ENCODE measurements at places on chromosomes 1 and 21. TPM values are rescaled to one million over a fixed set of nuclear protein-coding genes. Genes with fewer than 3 reads are reported as not detected.

RGS8 gene
- 1.6 TPM for total RNA-seq

F13B gene
- total RNA-seq: 0.16 TPM

CFAP141 gene
- total RNA-seq: not detected

AMY2A gene
- total RNA-seq: not detected

ANKRD34A gene
- total RNA-seq: 0.69 TPM

ZBTB8A gene
- 8.9 TPM for total RNA-seq

RIIAD1 gene
- total RNA-seq: not detected

CCDC30 gene
- total RNA-seq: 0.40 TPM

ANXA9 gene
- not detected for total RNA-seq

- no peak for DNase-seq
These were observed 4.1 kb downstream of the SERINC2 start for GRCh38 chr1:31417148-31417547.

- no peak for DNase-seq
These were observed 9.6 kb downstream of the MFSD2A start for GRCh38 chr1:39964552-39964951.

DNA sequence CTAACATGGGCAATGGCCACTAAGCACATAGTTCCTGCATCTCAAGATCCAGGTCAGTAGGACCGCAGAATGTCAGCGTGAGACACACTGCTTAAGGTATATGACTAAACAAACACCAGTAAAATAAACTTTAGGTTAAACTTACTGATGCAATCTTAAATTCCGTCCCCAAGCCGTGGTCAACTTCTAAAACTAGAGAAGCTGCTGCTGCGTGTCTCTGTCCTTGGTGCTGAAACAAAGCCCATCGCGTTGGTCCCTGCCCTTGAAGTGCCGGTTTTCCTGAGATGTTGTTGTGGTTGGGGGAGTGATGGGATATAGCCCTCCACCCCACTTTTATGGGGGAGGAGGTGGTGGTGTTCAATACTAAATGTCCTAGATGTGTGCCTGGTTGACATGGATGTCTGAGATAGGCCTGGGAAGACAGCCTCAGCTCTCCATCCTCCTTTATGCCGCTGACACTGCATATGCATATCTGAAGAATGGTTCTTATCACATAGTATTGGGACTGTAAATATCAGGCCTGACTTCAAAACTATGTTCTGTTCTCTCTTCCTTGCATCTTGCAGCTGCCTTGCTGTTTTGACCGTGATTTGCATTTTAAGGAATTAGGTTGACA, 72.0 kb upstream of the KCNA3 start:
- DNase-seq: peak; percentile 76

DNA sequence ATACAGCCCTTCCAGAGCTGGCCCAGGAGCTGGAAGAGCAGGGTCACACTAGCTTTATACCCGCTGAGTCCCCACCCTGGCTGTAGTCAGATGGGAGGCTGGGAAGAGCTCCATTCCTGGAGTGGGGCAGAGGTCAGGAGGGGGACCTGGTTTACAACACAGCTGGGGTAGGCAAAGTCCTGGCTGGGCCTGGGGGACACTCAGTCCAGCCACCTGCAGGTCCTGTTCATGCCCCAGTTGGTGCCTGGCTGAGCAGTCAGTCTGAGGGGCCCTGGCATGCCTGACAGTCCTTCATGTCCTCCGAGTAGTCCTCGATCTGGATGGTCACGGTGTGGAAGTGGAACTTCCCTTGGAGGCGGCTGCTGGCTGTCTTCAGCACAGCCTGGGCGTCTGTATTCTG, 7.0 kb downstream of the SLC30A2 start:
- no peak for DNase-seq

DNA sequence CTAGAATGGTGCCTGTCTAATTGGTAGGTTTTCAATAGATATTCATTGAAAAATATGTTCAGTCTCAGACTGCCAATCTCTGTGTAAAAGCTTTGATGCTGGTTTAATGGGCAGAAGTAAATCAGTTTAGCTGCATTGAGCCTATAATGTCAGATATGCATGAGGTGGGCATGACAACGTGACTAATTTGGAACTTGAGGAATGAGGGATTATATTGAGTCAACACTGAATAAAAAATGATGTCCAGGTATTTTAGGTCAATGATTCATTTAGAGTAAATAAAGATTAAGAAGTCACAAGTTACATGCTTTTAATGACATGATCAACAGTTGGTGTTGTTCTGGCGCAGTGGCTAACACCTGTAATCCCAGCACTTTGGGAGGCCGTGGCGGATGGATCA, 3.0 kb downstream of the WDR3 start:
- no peak for DNase-seq

DNA sequence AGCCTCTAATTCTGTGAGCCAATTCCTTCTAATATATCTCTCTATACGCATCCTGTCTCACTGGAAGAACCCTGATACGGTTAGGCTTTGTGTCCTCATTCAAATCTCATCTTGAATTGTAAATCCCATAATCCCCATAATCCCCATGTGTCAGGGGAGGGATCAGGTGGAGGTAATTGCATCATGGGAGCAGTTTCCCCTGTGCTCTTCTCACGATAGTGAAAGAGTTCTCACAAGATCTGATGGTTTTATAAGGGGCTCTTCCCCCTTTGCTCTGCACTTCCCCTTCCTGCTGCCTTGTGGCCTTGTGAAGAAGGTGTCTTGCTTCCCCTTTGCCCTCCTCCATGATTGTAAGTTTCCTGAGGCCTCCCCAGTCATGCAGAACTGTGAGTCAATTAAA, 116.1 kb downstream of the MRPS6 start:
- DNase-seq: no peak

GRCh38 chr1:32426489-32427255, 32.4 kb upstream of the BSDC1 start:
- DNase-seq: no peak

- no peak for DNase-seq
These were observed 11.4 kb upstream of the ZSCAN20 start for GRCh38 chr1:33460947-33461629.

GRCh38 chr1:220956501-220957232, 77.4 kb downstream of the HLX start:
- DNase-seq: no peak

- DNase-seq: no peak
These were observed 5.6 kb upstream of the THEM5 start for GRCh38 chr1:151858886-151859665.

DNA sequence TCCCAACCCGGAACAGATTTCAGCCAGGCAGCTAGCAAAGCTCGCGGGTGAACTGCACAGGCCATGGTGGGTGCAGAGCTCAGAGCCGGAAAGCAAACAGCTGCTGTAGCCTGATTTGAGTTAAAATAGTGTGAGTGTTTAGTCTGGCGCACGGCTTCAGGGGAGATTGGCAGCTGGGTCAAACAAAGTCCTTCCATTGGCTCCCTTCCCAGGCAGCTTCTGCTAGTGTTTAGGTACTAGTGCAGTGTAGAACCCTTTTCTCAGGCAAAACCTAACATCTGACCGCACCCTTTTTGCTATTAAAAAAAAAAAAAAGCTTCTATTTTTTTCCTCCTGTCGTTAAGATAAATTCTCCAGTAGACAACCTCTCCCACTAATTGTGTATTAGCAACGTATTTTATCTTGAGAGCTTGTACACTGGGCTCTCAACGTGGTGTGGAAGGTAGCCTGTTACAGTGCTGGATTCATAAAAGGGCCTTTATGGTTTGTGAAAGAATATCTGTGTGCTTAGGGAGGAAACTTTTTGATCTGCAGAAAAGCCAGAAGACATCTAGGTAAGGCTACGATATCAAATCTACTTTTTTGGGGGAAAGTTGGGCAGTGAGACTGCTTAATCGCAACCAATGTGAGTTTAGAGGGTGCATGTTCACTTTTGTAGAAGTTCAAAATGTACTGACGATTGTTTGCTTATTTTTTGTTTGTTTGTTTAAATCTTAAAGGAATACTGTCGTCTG, 689.6 kb downstream of the USP25 start:
- peak; percentile 94 for DNase-seq

- no peak for DNase-seq
These were observed 84.2 kb downstream of the RGL1 start for GRCh38 chr1:183889095-183889494.

- DNase-seq: no peak
These were observed at the start of gene RAB7B for GRCh38 chr1:206002871-206003801. Gene RAB7B, minus strand, starts transcription at chr1:206003395. Its CDS starts 9,260 bp downstream, at chr1:205994135.

DNA sequence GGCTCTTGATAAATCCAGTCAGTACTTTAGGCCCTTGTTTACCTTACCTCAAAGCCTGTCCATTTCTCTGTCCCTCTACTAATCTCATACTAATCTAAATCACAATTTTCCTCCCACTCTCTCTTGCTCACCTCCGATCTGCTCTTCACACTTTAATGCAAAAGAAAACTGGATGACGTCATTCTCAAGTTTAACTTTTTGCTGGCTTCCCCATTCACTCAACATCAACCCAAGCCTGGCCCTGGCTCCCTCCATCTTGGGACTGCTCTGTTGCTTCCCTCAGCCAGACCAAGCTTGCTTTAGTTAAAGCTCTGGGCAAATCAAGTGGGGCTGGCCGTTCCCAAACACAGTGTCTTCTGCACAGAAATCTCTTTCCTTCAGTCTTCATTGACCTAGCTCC, 29.7 kb downstream of the COA6 start:
- DNase-seq: no peak

GRCh38 chr1:94565901-94566300, 24.3 kb upstream of the F3 start:
- DNase-seq: no peak

GRCh38 chr1:226888816-226889215, 18.4 kb downstream of the PSEN2 start:
- no peak for DNase-seq
